Lung (tissue), 17 donors: ENCODE measurements at places on chromosomes 4 and X.

DNA sequence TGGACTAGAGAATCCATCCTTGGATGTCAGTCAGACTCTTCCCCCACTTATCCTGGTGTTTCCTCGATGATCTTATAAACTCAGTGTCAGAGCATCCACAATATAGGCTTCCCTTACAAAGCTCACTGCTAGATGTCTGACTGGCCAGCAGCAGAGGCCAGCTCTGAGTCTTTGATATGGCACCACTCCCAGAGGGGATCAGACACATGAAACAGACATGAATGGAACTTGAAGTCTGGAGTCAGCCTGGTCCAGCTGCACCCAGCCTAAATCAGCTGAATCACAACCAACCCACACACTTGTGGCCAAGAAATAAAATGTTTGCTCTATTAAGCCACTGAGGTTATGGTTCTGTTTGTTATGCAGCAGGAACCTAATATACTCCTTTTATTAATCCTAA is 129.6 kb upstream of the MED14 start:
- no peak for DNase-seq

- no peak for DNase-seq
Measured at GRCh38 chrX:20454117-20454516, 187.4 kb upstream of the RPS6KA3 start.

- no peak for DNase-seq
Measured at GRCh38 chr4:65646136-65646535, 24.2 kb downstream of the EPHA5 start.

DNA sequence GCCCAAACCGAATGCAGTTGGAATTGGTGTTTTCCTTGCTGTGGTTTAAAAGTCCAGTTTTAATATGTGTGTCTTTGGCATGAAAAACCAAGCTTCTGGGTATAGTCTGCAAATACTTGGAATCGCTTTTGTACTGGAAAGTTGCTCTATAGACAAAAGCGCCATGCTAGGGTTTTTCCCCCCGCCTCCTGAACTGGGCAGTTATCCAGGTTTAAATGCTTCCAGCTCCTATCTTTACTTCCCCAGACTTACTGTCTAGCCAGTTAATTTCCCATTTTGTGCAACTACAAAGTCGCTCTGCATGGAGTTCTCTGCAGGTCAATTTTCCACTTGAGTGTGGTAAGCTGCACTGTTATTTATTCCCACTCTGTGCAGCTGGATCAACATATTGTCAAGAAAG is 2.7 kb downstream of the RASL11B start:
- peak; percentile 84 for DNase-seq

GRCh38 chrX:13750812-13751211 is 16.3 kb downstream of the OFD1 start:
- no peak for DNase-seq

- no peak for DNase-seq
Measured at GRCh38 chrX:97637289-97637688, 753.6 kb downstream of the RPA4 start.

- no peak for DNase-seq
Measured at GRCh38 chrX:8288590-8288989, 117.5 kb upstream of the VCX2 start.

- DNase-seq = no peak
Measured at GRCh38 chrX:53398216-53398615, 24.2 kb downstream of the SMC1A start.

- no peak for DNase-seq
Measured at GRCh38 chr4:85720735-85721134, 245.8 kb downstream of the ARHGAP24 start.

- DNase-seq = no peak
Measured at GRCh38 chr4:153909672-153910071, 120.8 kb upstream of the SFRP2 start.

GRCh38 chr4:128249787-128250668 is 37.6 kb downstream of the PGRMC2 start:
- DNase-seq = no peak

GRCh38 chr4:61580721-61581377 is 380.7 kb downstream of the ADGRL3 start:
- DNase-seq = no peak

DNA sequence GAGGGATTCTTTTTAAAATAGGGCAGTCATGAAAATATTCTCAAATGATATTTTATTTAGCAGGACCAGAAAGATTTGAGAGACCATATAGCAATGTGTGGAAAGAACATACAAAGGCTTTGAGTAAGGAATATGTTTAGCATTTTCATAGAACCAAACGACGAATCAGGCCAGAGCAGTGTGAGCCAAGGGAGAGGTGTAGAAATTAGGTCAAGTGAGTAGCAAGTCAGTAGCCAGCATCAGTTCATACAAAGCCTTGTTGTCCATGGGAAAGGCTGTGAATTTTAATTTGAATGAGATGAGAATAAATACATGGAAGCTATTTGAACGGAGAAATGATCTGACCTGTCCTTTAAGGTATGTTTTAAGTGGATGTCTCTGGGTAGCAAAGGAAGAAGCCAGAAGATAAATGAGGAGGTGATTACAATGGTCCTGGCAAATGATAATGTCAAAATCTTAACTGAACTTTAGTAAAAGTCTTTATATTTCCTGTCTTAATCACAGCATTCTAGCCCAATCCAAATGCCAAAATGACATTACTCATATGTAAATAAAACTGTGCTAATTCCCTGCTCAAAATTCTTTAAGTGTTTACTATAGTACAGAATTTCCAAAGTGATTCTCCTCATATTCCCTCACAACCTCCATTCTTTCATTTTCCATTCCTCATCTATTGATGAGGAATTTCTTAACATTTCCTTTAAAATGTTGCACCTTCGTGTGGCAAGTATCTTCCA is 155.7 kb upstream of the SLIT2 start:
- DNase-seq = no peak

DNA sequence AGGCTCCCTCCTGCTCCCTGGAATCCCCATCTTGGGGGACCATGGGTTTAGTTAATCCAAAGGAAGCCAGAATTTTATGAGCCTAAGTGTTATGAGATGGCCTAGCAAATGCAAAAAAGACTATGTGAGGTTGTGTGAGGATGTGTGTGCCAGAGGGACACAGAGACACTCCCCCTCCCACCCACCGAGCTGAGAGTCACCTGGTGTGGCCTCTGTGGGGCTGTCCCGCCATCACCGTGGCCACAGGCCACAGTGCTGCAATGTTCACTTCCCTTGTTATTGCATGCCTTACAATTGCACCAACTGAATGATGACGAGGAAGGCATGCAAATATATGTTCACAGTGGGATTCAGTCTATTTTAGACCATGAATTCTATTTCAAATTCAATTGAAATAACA is 601 bp upstream of the FGFBP2 start:
- DNase-seq = no peak

DNA sequence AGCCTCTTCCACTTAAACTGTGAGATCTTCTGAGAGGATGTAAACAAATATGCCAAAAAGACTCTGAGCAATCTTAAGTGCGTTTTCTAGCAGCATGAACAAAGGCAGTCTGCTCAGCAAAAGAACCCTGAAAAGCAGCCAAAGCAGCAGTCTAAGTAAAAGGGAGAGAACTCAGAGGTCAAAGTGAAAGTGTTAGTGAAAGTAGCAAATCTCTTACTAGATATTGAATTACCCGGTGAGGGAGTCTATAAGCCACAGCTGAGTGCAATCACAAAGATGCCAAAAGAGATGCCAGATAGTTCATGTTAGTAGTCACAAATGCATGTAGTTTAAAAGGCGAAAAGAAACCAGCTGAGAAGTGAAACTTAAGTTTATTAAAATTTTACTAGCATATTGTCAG is 7.9 kb upstream of the GNRHR start:
- DNase-seq = peak; percentile 55

DNA sequence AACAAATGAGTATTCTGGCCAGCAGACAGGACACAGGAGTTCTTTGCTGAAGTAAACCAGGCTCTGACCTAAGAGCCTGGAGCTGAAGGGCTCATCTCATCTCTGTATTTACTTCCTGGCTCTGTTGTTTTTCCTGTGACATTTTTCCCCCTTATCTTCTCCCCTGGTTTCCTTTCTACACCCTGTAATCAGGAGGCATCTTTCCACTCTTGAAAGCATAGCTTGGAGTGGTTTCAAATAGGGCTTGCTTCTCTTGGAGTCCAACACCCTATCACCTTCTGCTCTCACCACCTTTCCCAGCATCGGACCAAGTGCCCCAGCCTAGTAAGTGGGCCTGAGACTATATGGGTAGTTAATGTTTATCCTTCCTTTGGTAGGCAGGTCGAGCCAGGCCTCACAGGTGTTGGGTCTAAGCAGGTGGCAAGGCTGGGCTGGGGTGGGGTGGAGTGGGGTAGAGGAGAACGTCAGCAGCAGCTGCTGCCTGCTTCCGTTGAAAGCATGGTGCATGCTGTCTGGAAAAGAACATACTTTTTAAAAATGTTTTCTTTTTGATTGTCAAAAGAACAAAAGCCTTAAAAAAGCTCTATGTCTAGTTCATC is 1.2 kb downstream of the DRP2 start:
- DNase-seq = no peak

GRCh38 chr4:1544861-1545281 is 138.6 kb upstream of the NKX1-1 start:
- no peak for DNase-seq

DNA sequence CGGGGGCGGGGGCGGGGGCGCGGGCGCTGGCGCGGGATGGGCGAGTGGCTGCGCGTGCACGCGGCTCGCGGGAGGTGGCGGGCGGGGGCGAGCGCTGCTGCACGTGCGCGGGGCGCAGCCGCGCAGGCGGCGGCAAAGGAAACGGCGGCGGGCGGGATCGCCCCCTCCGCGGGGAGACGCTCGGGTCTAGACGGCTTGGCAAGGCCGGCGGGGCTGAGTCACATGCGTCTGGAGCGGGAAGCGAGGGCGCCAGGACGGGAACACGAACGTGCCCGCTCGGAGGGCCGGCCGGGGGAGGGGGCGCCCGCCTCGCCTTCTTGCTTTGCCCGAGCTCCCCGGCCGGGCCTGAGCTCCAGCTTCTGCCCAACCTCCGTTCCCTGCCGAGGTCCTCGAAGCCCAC is 4.3 kb upstream of the HAUS7 start:
- DNase-seq = peak; percentile 90

DNA sequence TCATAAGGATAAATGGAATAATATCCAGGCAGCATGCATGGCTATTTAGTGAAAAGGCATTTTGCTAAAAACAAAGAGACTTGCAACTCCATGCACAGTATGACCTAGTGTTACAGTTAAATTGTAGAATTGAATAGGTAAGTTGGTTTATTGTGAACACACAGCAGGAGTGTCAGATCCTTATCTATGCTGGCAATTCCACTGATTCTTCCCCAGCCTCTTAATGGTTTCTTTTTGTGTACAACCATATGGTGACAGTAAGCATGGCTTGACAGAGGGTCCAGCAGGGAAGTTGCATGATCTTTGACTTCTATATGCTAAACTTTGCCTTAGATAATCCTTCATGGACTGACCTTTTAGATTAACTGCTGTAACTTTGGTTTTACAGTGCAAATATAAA is 936.6 kb upstream of the EPHA5 start:
- no peak for DNase-seq

- peak; percentile 89 for DNase-seq
Measured at GRCh38 chr4:127479031-127479622, 153.6 kb upstream of the INTU start.

GRCh38 chr4:71186566-71187403 is 152.0 kb upstream of the SLC4A4 start:
- DNase-seq = peak; percentile 87

DNA sequence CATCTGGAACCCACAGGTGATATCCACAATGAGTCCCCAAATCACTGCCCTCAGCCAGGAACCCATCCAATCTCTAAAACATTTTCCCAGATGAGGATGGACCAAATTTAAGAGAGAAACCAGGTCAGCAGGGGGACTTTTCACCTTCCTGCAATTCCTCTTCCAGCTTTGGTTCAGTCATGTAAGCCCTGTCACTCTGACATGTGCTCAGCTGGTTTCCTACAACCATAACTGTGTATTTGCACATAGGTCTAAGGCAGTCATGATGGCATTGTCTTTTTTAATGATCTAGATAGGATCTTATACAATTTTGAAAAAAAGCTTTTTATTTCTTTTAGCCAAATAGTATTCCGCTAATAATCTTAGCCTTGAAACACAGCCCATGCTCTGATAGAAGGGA is 6.5 kb downstream of the CXXC4 start:
- DNase-seq = no peak

- DNase-seq = no peak
Measured at GRCh38 chrX:53659039-53659438, 27.5 kb downstream of the HUWE1 start.

- peak; percentile 41 for DNase-seq
Measured at GRCh38 chr4:84796394-84796793, 170.1 kb downstream of the WDFY3 start.

- DNase-seq = no peak
Measured at GRCh38 chr4:6472008-6472386, 417 bp downstream of the PPP2R2C start.
